ENCODE measurements at places on chromosomes 12 and 14.

- no peak overlapping the region for H3K4me3 ChIP-seq
- no peak overlapping the region for H3K27ac ChIP-seq
- no peaks in the 10 kb centered on the region for H3K4me1 ChIP-seq
- no peaks in the 10 kb centered on the region for H3K27me3 ChIP-seq
Observed at GRCh38 chr12:122243965-122244364, 18.1 kb upstream of the DIABLO start.

GRCh38 chr12:81798294-81798693 is 39.1 kb upstream of the PPFIA2 start:
- H3K4me3 ChIP-seq, result no peak overlapping the region
- H3K4me1 ChIP-seq, result no peaks in the 10 kb centered on the region
- DNase-seq, result no peak
- H3K27me3 ChIP-seq, result no peaks in the 10 kb centered on the region
- H3K36me3 ChIP-seq, result no peaks in the 10 kb centered on the region
- no peak overlapping the region for H3K27ac ChIP-seq

DNA sequence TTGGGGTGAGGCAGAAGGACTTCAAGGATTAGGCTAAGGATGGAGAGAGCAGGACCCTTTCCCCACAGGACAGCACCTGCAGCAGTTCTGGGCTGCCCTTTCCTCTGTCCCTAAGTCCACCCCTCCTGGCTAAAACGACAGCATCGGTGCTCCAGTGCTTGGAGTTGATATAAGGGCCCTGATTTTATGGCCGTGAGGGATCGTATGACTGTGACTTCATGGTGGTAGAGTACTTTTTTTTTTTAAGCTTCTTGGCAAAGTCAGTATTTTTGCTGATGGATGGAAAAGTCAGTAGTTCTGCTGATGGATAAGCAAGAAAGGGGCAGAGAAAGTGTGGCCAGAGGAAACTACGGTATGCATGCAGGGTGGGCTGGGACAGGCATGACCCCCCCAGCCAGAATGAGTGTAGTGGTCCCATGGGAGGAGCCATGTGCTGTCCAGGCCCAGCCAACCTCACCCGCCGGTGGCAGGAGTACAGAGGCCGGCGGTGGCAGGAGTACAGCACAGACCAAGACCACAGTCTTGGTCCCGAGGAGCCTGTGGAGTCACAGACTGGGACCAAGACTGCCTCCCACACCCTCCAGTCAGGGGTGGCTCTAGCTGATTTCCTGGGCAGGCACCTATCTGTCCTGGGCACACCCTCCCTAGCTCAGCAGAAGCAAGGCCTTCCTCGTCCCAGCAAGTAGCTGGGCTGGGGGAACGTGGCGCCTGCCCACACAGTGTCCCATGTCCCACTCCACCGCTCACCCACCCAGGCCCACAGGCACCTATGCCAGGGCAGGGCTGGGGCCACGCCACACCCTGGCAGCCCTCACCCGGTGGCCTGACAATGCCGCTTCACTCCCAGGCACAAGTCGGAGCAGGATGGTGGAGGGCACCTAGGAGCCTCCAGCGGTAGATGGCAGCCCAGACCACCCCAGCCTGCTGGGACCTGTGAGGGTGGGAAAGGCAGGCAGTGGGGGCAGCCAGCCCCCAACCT is 46.3 kb downstream of the CCDC88C start:
- peaks cover 97% of the 10 kb centered on the region for H3K4me1 ChIP-seq
- H3K36me3 ChIP-seq, result peaks cover 19% of the 10 kb centered on the region
- peak overlapping the region; percentile 64 for H3K27ac ChIP-seq
- no peak for DNase-seq
- H3K4me3 ChIP-seq, result peak overlapping the region; percentile 15

GRCh38 chr14:53874704-53875103 is 81.9 kb downstream of the BMP4 start:
- no peak overlapping the region for H3K27ac ChIP-seq
- no peak for DNase-seq

- DNase-seq, result no peak
- peak overlapping the region; percentile 38 for H3K4me3 ChIP-seq
- H3K36me3 ChIP-seq, result peaks cover 42% of the 10 kb centered on the region
- no peak overlapping the region for H3K27ac ChIP-seq
Observed at GRCh38 chr14:30610787-30611343, 11.3 kb upstream of the SCFD1 start.

DNA sequence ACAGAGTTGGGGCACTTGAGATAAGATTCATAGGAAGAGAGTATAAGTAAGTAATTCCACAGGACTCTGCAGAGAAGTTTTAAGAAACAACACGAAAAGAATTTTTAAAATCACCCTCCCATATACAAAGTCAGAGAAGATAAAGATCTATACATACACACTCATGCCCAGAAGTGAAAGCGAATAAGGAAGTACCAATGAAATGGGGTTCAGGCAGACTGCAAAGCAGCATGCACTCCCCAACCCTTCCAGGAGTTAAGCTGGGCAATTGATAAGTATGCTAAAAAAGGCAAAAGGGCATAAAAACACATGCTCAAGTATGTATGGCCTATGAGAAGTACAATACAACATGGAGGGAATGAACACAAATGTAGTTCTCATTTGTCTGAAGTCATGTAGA is 246.2 kb upstream of the GRIP1 start:
- H3K4me1 ChIP-seq, result no peaks in the 10 kb centered on the region
- H3K36me3 ChIP-seq, result no peaks in the 10 kb centered on the region
- H3K27me3 ChIP-seq, result no peaks in the 10 kb centered on the region
- H3K27ac ChIP-seq, result no peak overlapping the region
- no peak overlapping the region for H3K4me3 ChIP-seq

DNA sequence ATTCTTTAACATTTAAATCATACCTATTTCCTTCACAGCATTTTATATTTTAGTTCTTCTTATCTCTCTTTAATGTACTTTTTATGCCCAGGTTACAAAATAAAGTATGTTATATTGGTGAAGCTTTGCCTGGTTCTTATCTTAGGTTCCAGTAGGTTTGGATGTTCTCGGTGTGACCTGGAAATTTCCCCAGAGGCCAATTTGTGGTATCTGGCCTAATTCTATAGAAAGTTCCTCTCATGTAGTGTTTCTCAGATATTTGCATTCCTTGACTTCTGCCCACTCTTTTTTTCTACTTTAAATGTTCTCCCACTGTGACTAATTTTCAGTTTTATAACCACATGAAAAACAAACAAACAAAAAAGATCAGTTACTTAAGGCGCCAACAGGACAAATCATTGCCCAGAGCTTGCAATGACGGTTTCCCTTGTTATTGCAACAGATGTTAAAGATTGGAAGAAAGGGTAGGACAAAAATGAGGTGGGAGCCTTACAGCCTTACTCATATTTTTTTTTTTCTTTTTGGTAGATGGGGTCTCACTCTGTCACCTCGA is 41.2 kb upstream of the PPM1H start:
- H3K4me3 ChIP-seq, result no peak overlapping the region
- H3K27me3 ChIP-seq, result peaks cover 3% of the 10 kb centered on the region

- no peaks in the 10 kb centered on the region for H3K27me3 ChIP-seq
- H3K27ac ChIP-seq, result no peak overlapping the region
- H3K4me3 ChIP-seq, result no peak overlapping the region
- no peaks in the 10 kb centered on the region for H3K36me3 ChIP-seq
- no peak for DNase-seq
- peaks cover 55% of the 10 kb centered on the region for H3K4me1 ChIP-seq
Observed at GRCh38 chr12:116053479-116054200, 223.9 kb downstream of the MED13L start.

DNA sequence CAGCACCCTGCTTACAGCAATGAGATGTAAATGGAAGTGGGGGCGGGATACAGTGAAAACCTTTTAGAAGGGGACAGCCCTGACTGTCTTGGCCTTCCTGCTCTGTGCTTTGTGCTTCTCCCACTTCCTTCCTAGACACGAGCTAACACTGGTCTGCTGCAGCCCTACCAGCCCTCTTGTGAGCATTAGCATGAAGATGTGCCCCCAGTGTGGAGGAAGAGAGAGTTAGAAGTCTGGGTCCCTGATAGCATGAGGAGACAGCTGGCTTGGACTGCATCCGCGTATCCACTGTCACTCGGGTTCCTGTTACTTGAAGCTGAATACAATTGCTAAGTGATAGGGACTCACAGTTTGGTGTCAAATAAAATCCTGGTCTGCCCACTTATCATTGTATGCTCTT is 248.1 kb upstream of the SOX5 start:
- DNase-seq, result no peak
- no peaks in the 10 kb centered on the region for H3K36me3 ChIP-seq
- H3K27ac ChIP-seq, result no peak overlapping the region
- H3K27me3 ChIP-seq, result no peaks in the 10 kb centered on the region

DNA sequence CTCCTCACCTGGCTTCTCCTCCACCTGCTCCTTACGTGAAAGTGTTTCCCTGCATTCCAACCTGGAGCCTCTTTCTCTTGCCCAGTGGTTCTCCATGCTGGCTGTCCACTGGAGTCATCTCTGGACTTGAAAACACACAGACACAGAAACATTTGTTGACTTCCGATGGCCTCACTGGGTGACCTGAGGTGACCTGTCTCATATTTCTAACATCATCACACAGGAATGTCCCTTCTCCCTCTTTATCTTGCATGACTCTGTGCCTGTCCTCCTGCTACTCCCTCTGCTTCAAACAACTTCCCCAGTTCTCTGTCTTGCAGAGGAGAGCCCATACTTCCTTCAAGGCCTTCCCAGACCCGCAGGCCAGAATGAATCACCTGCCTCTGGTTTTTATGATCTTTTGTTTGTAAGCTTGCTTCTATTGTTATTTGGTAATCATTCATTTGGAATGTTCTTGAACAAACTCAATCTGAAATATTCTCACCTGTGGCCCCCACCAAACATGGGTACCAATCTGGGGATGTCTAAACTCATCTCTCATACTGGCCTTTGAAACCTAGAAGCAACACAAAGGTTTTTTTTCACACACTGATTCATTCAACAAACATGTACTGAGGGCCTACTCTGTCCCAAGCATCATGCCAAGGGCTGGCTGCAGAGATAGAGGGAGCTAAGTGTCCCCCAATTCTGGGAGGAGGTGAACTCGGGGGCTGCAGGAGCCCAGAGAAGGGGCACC is 9.7 kb upstream of the RIN3 start:
- no peak overlapping the region for H3K4me3 ChIP-seq
- no peak overlapping the region for H3K27ac ChIP-seq
- peaks cover 3% of the 10 kb centered on the region for H3K27me3 ChIP-seq
- H3K36me3 ChIP-seq, result no peaks in the 10 kb centered on the region
- H3K4me1 ChIP-seq, result peaks cover 48% of the 10 kb centered on the region

Data from activated B cell treated with CpG ODN at 0.5 μM for 24 hours (primary cell).